ENCODE measurements at places on chromosomes 4 and X.

- peak; percentile 15 for DNase-seq
Measured at GRCh38 chrX:132940727-132941327, 17.6 kb downstream of the HS6ST2 start.

- DNase-seq = no peak
Measured at GRCh38 chr4:119504616-119505015, 124.0 kb downstream of the PDE5A start.

DNA sequence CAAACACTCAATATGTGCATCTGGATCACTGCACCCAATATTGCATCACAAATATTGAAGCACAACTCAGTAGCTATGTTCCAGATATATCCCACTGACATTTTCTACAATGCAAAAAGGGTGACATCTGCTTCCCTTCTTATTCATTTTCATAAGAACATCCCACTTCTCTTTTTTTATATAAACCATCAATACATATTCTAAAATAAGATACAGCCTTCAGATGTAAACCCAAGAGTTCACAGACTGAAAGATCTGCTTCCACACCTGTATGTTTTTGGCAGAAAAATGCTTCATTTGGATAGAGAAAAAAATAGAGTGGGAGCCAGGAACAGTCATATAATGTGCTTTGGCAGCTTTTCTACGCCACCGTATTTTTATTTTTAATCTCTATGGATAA, 815.6 kb upstream of the ADGRL3 start:
- no peak for DNase-seq

GRCh38 chr4:87868522-87868921, 35.8 kb downstream of the MEPE start:
- no peak for DNase-seq

GRCh38 chr4:839675-840443, 13.9 kb upstream of the CPLX1 start:
- DNase-seq = no peak

DNA sequence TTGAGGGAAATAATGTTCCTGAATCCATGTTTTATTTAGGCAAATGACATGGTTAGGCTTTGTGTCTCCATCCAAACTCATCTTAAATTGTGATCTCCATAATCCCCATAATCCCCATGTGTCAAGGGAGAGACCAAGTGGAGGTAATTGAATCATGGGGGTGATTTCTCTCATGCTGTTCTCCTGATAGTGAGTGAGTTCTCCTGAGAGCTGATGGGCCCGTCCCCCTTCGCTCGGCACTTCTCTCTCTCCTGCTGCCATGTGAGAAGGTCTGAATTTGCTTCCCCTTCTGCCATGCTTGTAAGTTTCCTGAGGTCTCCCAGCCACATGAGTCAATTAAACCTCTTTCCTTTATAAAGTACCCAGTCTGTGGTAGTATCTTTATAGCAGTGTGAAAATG, 563.0 kb upstream of the NR3C2 start:
- DNase-seq = no peak

DNA sequence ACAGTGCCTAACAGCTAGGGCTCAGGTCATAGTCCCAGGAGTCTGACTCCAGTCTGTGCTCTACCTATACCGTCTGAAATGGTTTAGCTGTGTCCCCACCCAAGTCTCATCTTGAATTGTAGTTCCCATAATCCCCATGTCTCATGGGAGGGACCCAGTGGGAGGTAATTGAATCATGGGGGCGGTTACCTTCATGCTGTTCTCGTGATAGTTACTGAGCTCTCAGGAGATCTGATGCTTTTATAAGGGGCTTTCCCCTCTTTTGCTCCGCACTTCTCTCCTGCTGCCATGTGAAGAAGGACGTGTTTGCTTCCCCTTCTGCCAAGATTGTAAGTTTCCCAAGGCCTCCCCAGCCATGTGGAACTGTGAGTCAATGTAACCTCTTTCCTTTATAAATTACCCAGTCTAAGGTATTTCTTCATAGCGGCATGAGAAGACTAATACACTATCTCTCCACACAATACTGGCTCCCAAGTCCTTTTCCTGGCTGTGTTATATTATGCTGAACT, 110.8 kb downstream of the AFAP1 start:
- no peak for DNase-seq

GRCh38 chrX:43002526-43003203, 224.7 kb upstream of the PPP1R2C start:
- DNase-seq = no peak

DNA sequence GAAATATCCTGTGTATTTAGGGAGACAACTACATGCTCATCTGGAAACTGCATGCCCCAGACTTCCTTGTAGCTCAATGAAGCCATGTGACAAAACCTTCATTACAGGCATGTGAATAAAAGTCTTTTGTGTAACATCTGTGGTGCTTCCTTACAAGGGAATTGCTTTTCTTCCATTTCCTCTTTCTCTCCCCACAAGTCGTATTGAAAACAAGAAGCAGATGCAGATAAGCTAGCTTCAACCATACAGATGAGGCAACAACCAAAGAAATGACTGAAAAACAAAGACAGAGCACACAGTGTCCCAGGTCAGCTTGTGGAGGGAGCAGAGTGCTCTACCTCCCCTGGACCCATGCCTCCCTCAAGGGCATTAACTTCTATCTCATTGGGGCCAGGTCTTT, 115.8 kb upstream of the INPP4B start:
- DNase-seq = no peak

DNA sequence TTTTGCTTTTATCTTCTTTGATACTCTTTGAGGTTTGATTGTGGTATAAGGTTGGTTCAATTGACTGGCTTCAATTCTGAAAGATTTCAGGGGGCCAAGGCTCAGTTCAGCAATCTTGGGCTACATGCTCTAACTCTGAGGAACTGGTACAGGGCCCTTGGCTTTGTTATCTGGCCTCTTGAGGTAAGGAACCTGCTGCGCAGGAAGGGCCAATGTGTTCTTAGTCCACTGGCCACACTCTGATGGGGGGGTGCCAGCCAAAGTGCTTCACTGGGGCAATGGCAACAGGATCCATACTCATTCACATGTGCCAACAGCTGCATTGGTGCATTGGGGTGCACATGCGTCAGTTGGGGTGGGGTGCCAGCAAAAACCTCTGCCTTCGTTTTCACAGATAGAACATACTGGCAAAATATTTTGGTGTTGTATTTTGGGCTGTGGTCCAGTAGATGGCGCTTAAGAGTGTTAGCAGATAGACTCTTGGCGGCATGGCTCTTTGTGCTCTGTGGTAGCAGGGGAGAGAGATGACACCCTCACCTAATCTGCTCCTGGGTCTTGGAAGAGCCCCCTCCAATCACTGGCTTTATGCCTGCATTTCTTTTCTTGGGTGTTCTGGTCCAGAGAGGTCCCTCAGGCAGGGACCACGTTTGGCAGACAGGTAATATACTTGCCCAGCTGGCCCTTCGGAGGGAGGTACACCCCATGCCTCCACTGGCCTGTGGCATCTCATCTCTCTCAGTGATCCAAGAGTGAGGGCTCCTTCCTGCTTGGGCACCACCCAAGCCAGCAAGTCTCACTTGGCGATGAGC, 42.9 kb downstream of the NDST3 start:
- DNase-seq = peak; percentile 1

DNA sequence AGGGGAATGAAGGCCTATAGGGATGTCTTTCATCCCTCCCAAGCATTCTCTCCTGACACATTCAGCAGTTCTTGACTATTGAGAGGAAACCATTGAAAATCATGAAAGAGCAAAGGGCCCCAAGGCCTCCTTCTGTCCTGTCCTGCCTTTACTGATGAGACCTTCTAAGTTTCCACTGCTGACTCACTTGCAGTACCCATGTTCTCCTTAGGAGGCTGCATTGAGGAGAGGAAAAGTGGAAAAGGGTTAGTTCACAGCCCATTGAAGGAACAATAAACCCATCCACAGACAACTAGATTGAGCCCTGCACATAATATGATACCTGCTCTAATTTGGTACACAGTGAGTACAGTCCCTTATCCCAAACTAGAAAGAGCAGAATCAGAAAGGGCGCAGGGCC, 115.1 kb upstream of the PNPLA4 start:
- DNase-seq = no peak

DNA sequence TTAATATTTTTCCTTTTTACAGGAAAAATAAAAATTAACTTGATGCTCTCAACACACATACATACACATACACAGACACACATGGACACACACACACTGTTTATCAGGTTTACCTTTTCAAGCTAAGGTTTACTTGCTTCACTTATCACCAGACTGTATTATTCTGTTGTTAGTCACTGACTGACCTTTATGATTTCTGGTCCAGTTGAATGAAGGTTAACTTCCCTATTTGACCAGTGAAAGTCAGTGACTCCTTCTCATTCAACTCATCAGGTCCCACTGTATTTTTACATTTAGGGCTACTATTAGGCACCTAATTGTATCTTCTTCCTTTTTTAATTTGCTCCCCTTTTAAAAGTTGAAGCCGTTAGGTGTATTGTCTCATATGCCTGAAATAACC, 16.0 kb downstream of the DIAPH2 start:
- no peak for DNase-seq

DNA sequence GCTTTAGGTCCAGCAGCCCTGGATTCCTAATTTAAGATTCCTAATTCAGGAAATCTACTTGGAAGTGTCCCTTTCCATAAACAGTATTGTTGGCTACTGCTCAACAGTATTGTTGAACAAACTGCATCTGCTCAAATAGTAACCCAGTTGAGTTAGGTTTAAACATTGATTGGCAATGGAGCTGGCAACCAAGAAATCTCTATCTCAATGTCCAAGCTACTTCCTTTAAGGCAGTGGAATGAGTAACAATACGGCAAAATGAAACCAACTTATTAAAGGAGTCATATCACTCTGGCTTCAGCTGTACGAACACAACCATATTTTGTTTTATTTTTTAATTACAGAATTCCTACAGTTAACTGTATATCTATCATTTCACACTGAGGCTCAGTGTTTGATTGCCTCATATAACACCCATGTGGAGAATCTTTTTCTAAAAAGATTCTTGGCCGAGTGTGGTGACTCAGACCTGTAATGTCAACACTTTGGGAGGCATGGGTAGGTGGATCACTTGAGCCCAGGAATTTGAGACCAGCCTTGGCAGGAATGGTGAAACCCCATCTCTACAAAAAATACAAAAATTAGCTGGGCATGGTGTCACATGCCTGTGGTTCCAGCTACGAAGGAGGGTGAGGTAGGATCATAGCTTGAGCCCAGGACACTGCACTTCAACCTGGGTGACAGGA, 71.7 kb upstream of the IL13RA1 start:
- no peak for DNase-seq

DNA sequence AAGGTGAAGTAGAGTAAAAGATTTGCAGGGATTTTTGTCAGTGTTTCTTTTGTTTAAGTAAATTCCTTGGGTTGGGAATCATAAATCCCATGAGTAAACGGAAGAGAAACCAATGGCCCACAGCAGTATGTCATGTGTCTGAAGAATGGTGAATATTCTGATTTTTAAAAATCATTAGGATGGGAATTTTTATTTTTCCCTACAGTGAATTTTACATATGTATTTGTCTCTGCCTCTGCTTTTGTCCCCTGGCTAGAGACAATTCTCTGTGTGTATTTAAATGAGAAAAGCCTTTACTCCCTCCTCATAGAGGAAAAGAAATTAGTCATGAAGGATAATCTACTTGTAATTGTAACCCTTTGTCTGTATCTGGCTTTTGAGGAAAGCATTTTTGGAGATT, 152.1 kb downstream of the THOC2 start:
- DNase-seq = no peak

GRCh38 chr4:70538869-70539268, 20.5 kb downstream of the AMTN start:
- no peak for DNase-seq

GRCh38 chr4:108458681-108459080, 161.7 kb upstream of the RPL34 start:
- no peak for DNase-seq

DNA sequence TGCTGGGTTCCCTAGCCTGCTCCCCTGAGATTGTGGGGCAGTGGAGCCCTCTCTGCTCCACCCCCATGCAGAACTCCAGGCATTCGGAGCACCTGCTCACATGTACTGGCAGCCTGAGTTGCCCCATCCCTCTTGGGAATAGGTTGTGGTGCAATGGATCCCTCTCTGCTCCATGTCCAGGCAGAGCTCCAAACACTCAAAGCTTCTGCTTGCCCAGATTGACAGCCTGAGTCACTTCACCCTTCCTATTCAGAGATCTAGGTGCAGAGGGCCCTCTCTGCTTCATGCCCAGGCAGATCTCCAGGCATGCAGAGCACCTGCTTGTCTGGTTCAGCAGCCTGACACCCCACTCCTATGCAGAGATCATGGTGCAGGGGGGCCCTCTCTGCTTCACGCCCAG, 18.6 kb upstream of the TEX13B start:
- DNase-seq = peak; percentile 93

DNA sequence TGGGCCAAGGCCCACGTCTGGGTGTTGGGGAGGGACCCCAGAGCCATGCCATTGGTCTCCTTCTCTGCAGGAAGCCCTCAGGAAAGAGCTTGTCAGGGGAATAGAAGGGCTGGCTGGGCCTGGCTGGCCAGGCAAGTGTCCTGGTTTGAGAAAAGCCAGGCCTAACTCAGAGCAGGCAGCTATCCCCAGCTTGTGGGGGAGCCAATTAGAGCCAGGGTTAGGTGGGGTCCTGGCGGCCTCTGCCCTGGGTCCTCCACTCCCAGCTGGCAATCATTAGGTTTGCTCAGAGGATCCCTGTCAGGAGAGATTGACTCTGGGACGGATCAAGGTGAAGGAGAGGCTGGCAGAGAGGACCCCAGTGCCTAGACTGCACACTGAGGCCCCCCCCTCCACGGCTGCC, 64.8 kb downstream of the PJA1 start:
- DNase-seq = no peak

- DNase-seq = no peak
Measured at GRCh38 chr4:61211781-61212180, 11.7 kb downstream of the ADGRL3 start.

DNA sequence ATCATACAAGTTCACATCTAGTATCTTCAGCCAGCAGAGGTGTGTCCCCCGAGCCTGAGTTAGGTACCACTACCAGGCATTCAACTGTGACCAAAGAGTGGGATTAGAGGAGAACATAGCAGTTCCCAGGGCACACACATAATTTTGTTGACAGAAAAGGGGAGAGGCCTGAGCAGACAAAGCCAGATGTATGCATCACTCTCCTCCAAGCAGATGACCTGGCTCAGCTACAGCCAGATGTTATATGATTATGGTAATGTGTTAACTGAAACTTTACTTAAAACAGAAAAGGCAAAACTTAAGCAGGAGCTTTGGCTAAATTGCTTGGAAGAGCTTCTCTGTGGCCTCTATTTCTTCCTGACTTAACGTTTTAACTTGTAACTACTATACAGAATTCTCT, 88.9 kb downstream of the CC2D2A start:
- DNase-seq = no peak

GRCh38 chrX:122248681-122249080, 935.4 kb upstream of the GRIA3 start:
- DNase-seq = no peak

DNA sequence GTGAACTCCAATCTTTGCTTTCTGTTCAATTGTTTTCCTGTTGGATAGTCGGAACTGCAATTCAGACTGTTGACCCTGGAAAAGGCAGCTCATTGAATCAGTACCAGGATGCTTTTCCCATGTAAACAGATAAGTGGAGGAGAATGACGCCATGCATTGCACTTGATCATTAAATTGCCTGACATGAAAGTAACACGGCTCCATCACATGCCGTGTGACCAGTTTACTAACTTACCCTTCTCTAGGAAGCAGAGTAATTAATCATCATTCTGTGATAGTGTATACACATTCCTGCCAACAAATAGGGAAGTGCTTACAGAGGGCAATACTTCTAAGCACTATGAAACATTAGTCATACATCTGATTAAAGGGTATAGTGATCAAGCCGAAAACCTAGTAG, 101.4 kb downstream of the PPARGC1A start:
- no peak for DNase-seq

GRCh38 chrX:108573136-108573535, 133.5 kb downstream of the COL4A5 start:
- DNase-seq = no peak
